ENCODE measurements at places on chromosomes 5 and 9.

DNA sequence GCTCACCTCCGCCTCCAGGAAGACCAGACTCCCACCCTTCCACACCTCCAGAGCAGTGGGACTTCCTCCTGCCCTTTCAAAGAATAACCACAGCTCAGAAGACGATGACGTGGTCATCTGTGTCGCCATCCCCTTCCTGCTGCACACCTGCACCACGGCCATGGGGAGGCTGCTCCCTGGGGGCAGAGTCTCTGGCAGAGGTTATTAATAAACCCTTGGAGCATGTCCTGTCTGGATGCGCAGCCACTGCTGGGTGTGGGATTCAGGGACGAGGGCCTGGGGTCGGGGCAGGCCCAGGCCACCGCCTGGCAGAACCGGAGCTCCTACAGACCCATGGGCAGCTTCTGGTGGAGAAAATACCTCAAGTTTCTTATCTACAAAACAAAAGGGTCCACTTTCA, 5.0 kb downstream of the PAEP start:
- no peak for DNase-seq

- no peak for DNase-seq
These were observed 35.6 kb downstream of the RASEF start for GRCh38 chr9:83027153-83027891.

GRCh38 chr5:151101151-151101550, 20.3 kb upstream of the TNIP1 start:
- no peak for DNase-seq

DNA sequence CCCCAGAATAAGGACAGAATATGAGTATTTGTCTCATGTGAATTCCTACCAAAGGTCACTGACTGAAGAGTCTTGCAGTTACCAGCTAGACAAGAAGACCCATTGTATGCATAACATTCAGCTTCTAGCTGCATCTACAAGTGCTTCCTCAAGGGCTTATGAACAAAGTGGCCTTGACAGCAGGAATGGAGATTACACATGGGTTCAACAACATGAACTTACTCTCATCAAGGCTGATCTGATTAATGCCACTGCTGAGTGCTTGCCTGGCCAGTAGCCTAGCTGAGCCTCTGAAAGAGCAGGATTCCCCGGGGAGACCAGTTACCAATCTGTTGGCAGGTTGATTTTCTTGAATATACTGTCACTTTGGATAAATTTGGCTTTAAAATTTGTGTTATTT, 76.7 kb upstream of the CHD1 start:
- no peak for DNase-seq

DNA sequence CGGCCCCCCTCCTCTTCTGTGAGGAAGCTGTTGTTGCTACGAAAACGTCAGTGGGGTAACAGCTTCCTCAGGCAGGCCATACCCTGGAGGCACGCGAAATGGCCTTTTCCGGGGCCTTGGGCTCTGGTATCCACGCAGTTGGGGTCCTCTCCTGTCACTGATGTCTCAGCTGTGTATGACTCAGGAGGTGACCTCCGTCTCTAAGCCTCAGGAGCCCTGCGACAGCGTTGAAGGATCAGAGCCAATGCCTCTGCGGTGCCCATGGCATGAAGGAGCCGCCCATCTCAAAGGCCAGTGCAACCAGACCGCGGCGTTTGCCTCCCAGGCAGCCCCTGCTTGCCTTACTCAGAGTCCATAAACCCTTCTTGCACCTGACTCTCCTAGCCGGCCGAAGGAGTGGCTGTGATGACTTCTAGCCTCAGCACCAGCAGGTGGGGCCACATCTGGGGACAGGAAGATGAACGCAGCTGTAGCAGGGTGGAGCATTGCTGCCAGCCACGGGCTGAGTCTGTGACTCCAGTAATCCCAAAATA, 1.0 kb upstream of the MXD3 start:
- DNase-seq: no peak

DNA sequence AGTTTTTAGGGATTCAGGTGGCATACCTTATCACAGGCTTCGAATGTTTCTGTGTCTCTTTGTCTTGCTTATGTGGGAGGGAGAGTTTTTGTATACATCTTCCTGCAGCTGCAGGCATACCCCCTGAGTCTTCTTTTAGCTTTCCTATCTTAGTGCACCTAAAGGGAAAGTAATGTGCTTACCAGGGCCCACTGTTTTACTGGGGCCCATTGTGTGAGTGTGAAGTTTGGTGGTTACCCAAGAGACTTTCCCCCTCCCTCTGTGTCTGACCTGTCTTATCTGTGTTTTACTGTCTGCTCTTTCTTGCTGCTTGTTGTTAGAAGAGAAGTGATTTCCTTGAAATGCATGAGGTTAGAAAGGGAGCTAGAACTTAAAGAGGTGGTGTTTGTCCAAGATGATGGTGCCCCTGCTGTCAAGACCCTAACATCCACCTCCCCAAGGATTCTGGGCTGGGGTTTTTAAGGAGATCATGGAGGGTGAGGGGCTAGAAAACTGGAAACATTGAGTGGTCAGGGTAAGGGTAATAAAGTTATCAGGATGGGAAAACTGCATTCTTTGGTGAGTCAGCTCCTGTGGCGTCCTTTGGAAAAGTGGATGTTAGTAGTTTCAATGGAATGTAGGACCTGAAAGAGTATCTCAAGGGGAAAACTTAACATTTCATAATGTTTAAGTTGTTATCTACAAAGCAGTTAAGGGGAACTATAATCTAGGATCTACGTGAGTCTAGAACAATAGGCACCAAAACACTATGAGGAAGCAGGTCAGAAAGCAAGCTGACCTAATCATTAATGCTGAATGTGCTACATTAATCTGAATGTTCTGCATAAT, 583.5 kb upstream of the TUSC1 start:
- no peak for DNase-seq

GRCh38 chr5:122924203-122924602, 78.8 kb downstream of the SNX24 start:
- DNase-seq: no peak

DNA sequence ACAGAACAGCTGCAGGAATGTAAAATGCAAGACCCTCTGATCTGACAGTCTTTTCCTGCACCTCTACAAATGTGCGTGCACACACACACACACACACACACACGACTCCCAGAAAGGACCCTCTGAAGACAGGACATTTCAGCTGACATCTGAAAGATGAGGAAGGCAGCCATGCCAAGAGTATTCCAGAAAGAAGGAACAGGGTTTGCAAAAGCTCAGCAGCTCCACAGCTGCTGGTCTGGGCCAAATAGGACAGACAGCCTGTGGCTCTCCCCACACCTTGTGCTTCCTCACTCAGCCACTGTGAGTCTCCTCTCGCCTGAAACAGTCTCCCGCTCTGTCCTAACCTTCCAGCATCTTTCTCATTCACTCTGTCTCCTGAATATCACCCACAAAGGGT, 189.0 kb downstream of the PALM2AKAP2 start:
- DNase-seq: no peak

- no peak for DNase-seq
These were observed 1644.0 kb downstream of the MAT2B start for GRCh38 chr5:165149431-165149830.

- DNase-seq: no peak
These were observed 1853.3 kb downstream of the EFNA5 start for GRCh38 chr5:105817416-105817815.

- DNase-seq: no peak
These were observed 17.4 kb downstream of the UBTD2 start for GRCh38 chr5:172266071-172266675.

- no peak for DNase-seq
These were observed 2330.6 kb downstream of the MAT2B start for GRCh38 chr5:165836046-165836445.

Measured in activated CD8-positive, alpha-beta memory T cell treated with anti-CD3 and anti-CD28 coated beads for 24 hours (primary cell).